ENCODE measurements at places on chromosomes 7 and 10.

GRCh38 chr7:130875901-130876300 lies 141.9 kb upstream of the KLF14 start:
- no peak for DNase-seq

DNA sequence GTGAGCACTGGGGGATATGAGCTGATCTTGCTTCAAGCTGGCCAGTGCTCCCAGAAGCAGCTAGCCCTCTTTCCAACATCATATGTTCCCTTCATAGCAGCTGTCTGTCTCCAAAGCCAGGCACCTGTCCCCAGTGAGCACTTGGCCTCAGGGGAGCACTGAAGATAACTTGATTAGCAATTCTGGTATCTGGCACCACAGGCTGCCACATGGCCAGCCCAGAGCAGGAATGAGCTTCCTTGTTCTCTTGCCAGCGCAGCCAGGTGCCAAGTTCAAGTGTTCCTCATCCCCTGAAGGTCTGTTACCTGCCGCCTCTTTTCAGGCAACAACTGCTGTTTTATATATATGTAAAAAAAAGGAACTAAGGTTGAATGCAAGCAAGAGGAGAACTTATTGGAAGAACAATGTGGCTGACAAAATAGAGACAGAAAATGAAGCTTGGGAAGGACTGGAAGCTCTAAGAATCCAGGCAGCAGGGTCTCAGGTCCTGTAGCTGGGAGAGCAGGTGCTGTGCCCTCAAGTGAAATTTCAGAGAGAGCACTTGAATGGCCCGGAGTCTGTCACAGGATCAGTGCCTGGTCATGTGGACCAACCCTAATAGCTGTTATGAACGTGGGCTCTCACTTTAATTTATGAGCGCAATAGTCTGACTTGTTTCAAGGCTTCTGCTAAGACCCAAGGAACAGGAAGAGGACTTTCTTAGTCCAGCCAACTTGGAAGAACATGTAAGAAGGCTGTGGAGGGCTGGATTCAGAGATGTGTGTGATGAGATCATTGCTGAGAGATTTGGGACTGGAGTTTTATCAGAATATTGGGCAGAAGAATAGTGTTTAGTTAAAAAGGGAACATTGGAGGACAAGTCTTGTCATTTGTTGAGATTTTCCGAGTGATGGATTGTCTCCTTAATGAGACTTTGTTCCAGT lies 267.2 kb downstream of the GLRX3 start:
- DNase-seq = no peak

DNA sequence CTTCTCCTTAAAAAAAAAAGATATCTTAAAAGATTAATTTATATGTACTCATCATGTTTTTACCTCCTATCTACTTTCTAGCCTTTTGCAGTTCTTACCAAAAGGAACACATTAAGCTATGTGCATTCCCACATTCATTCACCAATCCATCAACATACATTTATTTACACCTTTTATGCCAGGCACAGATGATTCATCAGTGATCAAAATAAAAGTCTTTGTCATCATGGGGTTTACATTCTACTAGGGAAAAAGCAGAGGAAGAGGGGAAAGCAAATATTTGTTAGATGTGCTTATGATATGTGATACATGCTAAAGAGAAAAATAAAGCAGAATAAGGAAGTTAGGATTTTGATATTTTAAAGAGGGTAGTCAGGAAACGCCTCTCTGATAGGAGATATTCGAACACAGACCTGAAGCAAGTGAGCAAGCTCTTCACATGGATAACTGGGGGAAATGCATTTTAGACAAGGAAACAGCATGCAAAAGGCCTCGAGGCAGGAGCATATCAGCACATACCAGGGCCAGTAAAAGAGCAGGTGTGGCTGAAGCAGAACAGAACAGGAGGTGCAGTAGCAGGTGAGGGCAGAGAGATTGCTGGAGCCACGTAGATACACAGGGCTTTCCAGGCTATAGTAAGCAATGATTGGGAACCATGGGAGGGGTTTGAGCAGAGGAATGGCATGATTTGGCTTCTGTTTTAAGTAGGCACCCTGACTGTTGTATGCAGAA lies 67.4 kb downstream of the REEP3 start:
- DNase-seq = no peak

GRCh38 chr10:123409426-123409825 lies 255.2 kb downstream of the BUB3 start:
- DNase-seq = no peak

- DNase-seq = no peak
Measured at GRCh38 chr10:6348096-6348874, 145.6 kb downstream of the PFKFB3 start.

GRCh38 chr7:112874909-112875308 lies 84.7 kb upstream of the TMEM168 start:
- DNase-seq = no peak

- DNase-seq = no peak
Measured at GRCh38 chr10:120076996-120077706, 184.6 kb downstream of the SEC23IP start.

GRCh38 chr7:142711746-142712616 lies 37.3 kb upstream of the PRSS1 start:
- DNase-seq = no peak

DNA sequence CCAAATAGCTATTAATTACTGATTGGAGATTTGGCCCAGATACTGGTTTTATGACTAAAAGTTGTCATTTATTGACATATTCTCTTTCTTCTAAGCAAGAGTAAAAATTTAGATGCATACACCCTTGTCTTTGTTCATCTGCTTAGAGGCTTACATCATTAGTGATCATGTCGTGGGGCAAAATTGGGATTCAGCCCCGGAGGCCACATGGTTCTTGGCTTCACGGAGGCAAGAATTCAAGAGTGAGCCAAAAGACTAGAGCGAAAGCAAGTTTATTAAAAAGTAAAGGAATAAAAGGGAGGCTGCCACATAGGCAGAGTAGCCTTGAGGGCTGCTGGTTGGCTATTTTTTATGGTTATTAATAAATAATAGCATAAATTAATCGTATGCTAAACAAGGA lies 41.1 kb downstream of the MINPP1 start:
- DNase-seq = no peak

DNA sequence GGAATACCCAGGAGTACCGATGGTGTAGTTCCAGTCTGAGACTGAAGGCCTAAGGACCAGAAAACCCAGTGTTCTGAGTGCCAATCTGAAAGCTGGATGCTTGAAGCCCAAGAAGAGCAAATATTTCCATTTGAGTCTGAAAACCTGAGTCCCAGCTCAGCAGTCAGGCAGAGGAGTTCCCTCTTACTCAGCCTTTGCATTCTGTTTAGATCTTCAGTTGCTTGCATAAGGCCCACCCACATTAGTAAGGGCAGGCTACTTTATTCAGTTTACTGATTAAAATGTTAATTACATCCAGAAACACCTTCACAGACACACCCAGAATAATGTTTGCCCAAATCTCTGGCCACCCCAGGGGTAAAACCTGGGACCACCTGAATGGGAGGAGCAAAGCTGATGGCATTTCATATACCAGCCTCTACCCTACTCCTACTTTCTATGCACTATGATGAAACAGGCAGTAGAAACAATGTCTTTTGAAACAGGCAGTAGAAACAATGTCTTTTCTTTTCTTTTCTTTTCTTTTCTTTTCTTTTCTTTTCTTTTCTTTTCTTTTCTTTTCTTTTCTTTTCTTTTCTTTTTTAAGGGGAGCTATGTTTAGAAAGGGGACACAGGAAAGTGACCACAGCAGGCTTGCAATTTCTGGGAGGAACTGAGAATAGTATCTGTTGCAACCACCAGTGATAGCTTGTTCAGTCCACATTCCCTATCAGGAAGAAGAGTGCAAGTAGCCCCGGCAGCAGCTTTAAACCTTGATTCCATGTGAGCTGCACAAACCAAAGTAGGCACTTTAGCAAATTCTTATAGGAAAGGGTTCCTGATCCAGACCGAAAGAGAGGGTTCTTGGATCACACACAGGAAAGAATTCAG lies 30.6 kb downstream of the FAM237B start:
- no peak for DNase-seq

- no peak for DNase-seq
Measured at GRCh38 chr10:26780106-26780792, 80.5 kb downstream of the ABI1 start.

- no peak for DNase-seq
Measured at GRCh38 chr7:3280946-3281656, 20.0 kb upstream of the SDK1 start.

GRCh38 chr7:102255916-102256315 lies 30.8 kb upstream of the SH2B2 start:
- no peak for DNase-seq
